ENCODE measurements at places on chromosomes 7 and 10. TPM values are rescaled to one million over a fixed set of nuclear protein-coding genes. Genes with fewer than 3 reads are reported as not detected.

The CRHR2 gene
- 1.6 TPM for total RNA-seq

The MAPK8 gene
- 140 TPM for total RNA-seq

The STEAP2 gene
- 9.9 TPM for total RNA-seq

The ITGB8 gene
- 107 TPM for total RNA-seq

The GNGT1 gene
- not detected for total RNA-seq

The ZCCHC24 gene
- 15.2 TPM for total RNA-seq

The SNX13 gene
- 76.8 TPM for total RNA-seq

The CXCL12 gene
- total RNA-seq, result 13.1 TPM

The LLCFC1 gene
- total RNA-seq, result not detected

All from diencephalon (tissue), 1 donor.